GOT3 (cell line): ENCODE measurements at places on chromosomes 6 and 20.
A peak's percentile ranks its signal among the peaks of the same experiment; 100 is the strongest.

- DNase-seq, result no peak
Observed at GRCh38 chr6:64084185-64084663, 448.6 kb downstream of the PHF3 start.

DNA sequence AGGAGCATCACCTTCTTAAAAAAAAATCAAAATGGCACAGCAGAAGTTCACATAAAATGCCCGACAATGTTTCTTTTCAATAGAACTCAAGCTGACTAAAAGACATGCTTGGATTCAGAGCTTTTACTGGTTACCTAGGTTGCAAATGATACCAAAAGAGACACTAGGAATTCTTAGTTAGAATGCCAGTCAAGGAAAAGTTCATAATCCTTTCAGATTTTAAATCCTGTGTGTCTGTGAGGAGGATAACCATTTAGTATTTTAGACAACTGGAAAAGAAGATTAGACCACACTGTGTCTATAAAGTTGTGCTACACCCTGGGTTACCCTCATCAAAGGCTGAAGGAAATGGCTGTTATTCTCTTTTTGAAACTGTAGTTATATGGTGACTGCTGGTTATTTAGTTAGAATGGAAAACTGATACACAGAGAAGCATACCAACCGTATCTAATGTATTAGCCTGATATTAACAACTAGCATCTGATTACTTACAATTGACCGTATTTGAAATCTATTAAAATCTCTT is 139.5 kb downstream of the GJA10 start:
- DNase-seq, result no peak

DNA sequence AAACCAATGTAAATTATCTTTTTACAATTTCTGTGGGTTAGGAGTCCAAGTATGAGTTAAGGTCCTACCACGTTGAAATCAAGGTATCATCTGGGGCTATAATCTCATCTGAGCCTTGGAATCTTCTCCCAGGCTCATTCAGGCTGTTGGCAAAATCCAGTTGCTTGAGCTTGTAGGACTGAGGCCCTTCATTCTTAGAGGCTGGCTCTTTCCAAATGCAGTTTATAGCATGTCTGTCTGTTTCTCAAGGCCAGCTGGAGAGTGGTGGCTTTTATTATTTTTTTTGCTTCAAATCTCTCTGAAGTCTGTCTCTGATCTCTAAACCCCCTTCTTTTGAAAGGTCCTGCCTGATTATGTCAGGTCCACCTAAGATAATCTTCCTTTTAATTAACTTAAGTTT is 177.2 kb upstream of the ASCC3 start:
- DNase-seq, result no peak

DNA sequence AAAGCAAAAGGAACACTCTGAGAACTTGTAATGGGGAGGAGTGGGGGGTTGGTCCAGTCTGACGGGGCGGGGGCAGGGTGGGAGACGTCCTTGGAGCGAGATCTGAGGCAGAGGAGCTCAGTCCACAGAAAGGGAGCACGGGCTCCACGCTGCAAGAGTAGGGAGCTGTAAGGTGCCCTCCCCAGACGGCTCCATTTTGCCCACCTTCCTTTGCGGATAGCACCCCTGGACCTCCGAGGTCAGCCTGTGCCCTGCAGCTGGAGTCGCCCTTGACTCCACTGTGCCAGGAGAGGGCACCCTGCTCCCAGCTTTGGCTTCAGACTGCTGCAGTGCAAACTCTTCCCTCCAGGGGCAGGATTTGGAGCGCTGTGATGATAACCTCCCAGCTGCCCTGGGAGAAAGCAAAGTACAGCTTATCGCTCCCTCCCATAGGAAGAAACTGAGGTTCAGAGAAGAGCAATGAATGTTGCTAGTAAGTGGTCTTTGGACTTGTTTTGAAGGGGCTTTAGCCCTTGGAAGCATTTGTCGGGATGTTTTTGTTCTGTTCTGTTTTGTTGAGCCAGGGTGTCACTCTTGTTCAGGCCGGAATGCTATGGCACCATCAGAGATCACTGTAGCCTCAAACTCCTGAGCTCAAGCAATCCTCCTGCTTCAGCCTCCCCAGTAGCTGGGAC is 9.5 kb upstream of the AHCY start:
- DNase-seq, result peak; percentile 74

- no peak for DNase-seq
Observed at GRCh38 chr6:63530991-63531390, 41.3 kb upstream of the LOC128125822 start.

DNA sequence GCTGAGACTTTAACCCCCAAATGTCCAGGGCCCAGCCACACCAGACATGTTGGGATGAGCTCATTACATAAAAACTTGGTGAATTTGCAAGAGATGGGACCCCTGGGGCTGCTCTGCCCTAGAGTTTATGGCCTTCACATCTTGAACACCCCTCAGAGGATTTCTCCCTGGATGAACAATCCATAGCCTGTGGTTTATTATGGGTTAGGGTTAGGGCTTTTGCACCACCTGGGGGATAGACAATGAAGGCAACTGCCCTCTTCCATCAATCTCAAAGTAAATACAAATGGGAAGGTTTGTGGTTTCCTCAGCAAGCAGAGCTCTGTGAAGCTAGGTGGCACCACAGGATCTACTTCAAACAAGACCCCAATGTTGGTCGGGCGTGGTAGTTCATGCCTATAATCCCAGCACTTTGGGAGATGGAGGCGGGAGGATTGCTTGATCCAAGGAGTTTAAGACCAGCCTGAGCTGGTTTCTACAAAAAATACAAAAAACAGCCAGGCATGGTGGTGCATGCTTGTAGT is 17.4 kb downstream of the SPINT3 start:
- DNase-seq, result no peak

DNA sequence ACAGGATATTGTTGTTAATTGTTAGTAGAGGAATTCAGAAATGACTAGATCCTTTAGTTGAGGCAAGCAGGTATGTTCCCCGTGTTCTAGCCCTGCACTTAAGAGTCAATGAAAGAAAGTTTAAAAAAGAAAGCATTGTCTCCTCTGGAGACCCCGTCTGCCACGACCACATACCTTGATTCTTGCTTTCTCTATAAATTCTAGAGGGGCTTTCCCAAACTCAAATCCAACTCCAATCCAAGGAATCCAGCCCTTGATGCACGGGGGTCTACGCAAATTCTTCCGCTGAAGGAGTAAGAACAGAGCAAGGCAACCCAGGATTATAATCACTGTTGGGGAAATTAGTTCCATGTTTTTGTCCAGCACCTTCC is 401 bp downstream of the CYP39A1 start:
- DNase-seq, result no peak

- DNase-seq, result no peak
Observed at GRCh38 chr6:90156861-90157260, 139.8 kb downstream of the BACH2 start.
